Mesothelial cell of epicardium (in vitro differentiated cells): ENCODE measurements at places on chromosomes 4 and X. TPM values are rescaled to one million over a fixed set of nuclear protein-coding genes. Genes with fewer than 3 reads are reported as not detected.

- no peak for DNase-seq
Observed at GRCh38 chrX:55794405-55794804, 76.9 kb downstream of the RRAGB start.

- peak; percentile 60 for DNase-seq
Observed at GRCh38 chrX:130079824-130080406, 30.4 kb downstream of the ELF4 start.

DNA sequence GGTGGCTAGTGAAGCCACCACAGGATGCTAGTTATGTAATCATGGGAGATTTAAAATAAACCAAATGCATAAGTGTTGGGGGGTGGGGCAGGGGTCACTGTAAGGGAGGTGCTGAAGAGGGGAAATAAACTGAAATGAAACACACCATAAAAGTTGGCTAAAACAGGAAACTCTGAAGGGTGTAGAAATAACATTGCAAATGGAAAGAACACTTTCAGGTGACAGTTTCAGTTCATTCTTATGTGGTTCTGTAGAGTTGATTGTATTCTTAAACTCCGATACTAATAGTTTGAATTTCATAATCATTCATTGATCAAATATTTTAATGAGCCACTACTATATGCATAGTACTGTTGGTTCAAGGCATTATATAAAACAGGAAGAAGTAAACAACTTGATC, 80.1 kb downstream of the HDAC8 start:
- no peak for DNase-seq

DNA sequence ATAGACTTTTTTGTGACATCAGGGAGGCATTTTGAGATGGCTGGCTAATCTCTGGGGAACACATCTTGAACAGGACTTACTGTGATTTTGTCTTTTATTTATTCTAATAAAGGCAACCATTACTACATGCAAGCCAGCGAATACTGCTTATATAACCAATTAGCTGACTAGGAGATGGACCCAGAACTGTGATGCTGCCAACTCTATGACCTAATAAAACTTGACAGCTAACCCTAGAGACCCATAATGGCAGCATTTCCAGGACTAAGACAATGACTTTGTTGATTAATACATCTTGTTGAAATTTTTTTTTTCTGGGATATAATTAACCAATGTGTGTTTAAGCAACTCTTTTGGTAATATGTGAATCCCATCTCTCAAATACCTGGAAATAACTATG, 584.6 kb downstream of the PRR32 start:
- DNase-seq, result no peak

DNA sequence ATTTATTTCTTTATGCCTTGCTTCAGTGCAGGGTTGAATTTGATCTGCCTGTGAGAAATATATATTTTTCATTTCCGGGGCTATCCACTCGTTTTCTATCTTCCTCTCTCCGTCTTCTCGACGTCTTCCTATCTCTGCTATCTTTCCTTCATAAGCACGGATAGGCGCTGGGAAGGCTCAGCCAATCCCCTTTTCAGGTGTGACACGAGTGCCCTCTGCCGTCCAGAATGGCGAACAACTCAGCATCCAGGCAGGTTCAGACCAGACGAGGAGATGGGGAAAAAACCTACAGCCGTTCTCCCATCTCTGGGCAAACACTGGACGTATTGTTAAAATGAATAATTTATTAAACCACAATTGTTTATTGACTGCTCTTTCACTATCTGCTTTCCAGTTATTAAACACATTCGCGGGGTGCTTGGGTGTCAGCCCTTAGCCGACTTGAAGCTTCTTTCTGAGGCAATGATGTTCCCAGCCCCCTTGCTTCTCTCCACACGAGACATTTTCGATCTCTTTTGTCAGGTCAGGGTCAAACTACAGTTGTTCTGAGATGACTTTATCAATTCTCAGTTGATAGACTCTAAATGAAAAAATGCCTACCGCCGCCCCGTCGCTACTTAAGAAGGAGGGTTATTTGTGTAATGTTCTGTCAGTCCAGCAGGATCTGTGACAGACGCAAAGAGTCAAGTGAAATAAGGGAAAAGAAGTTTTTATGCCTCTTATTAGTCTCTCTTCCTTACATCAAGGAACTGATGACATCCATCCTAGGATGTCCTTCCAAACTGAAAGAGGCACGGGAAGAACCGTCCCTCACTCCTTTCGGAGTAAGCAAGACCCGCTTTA, 96.3 kb upstream of the NOCT start:
- DNase-seq, result peak; percentile 84

DNA sequence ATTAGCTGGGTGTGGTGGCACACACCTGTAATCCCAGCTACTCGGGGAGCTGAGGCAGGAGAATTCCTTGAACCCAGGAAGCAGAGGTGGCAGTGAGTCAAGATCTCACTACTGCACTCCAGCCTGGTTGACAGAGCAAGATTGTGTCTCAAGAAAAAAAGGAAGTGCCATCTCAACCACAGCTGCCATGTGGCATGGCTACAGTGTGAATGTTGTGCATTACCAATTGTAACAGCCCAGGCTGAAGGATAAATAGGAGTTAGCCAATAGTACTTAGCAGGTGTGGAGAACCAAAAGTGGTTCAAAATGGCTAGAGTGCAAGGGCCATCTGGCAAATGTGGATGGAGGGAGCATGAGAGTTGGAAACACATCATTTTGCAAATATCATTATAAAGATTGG, 28.9 kb downstream of the SLC25A5 start:
- no peak for DNase-seq

OPRPN gene
- total RNA-seq, result not detected in 3 replicates

TDO2 gene
- total RNA-seq, result 5.8 to 6.8 TPM (median 6.7 TPM) in 3 replicates

ARAP2 gene
- 15.4 to 16.6 TPM (median 16.0 TPM) in 3 replicates for total RNA-seq

DNA sequence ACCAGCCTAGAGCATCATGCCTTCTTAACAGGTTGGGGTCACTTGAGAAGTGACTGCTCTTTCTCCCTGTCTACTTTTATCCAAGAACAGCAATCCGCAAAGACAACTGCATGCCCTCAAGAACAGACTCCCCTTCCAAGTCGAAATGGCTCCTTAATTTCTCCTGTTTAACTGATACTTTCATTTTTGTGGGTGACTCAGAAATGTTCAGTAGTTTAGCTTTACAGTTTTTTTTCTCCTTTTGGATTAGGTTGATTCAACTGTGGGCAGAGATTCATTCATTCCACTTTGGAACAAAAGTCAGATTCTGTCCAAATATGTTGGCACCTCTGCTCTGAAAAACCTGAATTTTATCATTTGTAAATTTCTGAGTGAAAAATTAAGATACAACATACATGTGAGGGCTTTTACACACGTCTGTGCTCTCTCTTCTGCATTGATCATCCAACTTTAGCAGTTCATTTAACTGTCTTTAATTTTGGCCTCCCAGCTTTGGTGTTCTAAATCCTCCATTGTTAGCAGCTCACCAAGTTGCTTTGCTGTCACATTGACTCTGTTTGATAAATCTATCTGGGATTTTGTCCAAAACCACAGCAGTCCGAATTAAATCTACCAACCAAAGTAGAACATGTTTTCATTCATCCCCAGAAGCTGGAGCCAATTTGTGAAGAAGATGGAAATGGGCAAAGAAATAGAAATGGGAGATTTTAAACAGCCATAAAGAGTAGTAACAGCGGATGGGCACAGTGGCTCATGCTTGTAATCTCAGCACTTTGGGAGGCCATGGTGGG, 50.0 kb downstream of the HOPX start:
- no peak for DNase-seq

DNA sequence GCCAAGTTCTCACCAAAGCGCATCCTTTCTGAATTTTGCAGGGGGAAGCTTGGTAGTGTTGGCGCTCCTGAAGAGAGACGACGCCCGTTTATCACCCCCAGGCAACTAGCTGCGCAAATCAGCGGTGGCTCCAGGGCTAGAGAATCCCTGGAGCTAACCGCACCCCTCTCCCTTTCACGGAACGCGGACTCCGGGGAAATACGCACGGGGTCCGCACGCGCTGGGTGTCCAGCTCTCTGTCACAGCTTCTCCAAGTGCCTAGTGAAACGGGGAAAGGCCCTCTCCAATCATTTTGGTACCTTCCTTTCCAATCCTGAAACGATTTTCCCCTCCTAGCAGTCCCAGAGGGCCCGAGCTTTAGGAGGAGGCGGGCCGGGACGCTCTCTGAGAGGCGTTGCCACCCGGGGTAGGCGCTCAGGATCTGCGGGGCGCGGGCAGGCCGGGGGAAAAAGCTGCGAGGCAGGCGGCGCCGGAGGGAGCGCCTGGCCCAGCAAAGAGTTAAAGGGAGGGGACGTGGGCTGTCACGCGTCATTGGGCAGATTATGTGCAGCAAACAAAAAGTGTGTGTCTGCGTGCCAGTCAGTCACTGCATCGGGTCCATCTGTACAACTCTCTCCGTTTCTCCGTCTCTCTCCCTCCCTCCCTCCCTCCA, at the start of gene PRDM8:
TSS of gene PRDM8 (plus strand) at position 582 of the 652 bp plus-strand sequence. CDS start 2,578 bp downstream, outside the sequence.
- DNase-seq, result no peak

- DNase-seq, result no peak
Observed at GRCh38 chrX:78945186-78945912, at the start of gene P2RY10. TSS of gene P2RY10 (plus strand) at chrX:78945391. CDS start at chrX:78960521, 15,130 bp downstream.

DNA sequence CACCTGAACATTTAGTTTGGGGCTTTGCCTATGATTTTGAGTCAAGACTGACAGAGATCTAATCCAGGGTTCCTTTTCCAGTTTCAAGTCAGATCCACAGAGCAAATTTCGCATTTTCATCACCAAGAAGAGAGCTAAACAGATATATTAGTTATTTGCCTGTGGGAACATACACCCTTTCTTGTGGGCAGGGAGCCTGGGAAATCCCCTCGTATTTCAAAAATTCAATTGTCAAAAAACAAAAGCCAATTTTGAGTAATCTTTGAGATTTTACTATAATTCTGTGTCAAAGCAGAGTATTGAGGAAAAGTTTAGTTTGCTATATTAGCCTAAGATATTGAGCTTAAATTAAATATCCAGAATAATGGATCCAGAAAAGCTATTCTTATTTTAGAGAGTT, 56.6 kb downstream of the AFM start:
- DNase-seq, result no peak

GRCh38 chr4:111838406-111838930, 306.8 kb upstream of the FAM241A start:
- no peak for DNase-seq

WNK3 gene
- total RNA-seq, result 15.8 to 17.2 TPM (median 15.9 TPM) in 3 replicates

MGAT4D gene
- not detected in 3 replicates for total RNA-seq

DNA sequence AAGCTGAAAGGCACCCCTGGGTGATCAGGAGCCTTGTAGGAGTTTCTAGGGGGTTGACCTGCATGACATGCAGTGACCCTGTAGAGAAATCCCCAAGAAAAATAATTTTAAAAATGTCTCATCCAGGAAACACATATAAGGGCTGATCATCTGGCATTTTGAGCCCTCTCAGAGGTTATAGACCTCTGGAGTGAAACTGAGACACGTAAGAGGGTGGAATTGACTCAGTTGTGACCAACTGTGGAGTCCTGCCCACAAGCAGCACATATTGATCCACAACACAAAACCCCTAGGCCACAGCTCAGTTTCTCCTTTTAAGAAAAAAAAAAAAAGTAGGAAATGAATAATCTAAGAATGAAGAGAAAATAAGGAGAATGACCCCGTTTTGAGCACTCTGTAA, 32.5 kb upstream of the MTMR8 start:
- DNase-seq, result no peak

- no peak for DNase-seq
Observed at GRCh38 chrX:54171527-54172250, 11.4 kb downstream of the FAM120C start.

NIPAL1 gene
- total RNA-seq, result 12.1 to 13.4 TPM (median 13.3 TPM) in 3 replicates

- no peak for DNase-seq
Observed at GRCh38 chr4:145481942-145482208, 222 bp downstream of the SMAD1 start.

- DNase-seq, result no peak
Observed at GRCh38 chrX:66200855-66201795, 37.1 kb downstream of the HEPH start.

TLR3 gene
- 9.1 to 9.3 TPM (median 9.2 TPM) in 3 replicates for total RNA-seq

NLGN3 gene
- total RNA-seq, result 3.3 to 3.5 TPM (median 3.3 TPM) in 3 replicates

DNA sequence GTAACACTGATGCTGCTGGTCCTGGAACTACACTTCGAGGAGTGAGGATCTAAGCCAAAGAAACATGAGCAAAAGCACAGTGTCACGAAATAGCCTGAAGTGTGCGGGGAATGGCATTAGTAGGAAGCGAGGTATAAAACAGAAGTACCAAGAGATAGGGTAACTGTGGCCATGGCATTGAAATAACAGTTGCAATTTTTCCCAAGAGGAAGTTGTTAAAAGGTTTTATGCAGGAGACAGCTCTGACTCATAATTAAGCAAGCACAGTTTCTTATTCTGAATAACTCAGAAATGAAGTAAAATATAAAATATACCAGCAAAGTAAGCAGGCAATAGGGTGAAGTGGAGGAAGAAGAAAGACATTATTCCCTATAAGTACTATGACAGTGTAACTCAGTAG, 90.3 kb upstream of the TMEM150C start:
- no peak for DNase-seq

MRPS18C gene
- total RNA-seq, result 39.2 to 43.8 TPM (median 43.1 TPM) in 3 replicates

GRCh38 chrX:69600182-69600581, 15.7 kb upstream of the EDA start:
- DNase-seq, result no peak

GRCh38 chrX:102712981-102713625, 855 bp downstream of the GPRASP2 start:
- peak; percentile 47 for DNase-seq
